Activated T-helper 1 cell treated with Interleukin-2 at 50 U/mL for 16 hours (primary cell): ENCODE measurements at places on chromosomes 6 and 20.

- no peak for DNase-seq
These were observed 156.9 kb downstream of the MAFB start for GRCh38 chr20:40532103-40532502.

DNA sequence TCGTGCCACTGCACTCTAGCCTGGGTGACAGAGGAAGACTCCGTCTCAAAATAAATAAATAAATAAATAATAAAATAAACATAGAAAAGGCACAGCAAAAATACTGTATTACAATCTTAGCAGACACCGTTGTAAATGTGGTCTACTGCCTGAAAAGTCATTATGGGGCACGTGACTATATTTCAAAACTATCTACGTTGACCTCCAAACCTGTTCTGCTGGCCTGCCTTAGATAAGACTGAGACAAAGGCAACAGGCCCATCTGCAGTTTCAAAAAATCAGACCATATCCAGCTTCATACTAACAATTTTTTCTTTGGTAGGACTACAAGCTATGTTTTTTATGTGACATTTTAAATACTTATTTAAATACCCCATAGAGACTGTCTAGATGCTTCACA is 59.1 kb downstream of the AGPAT4 start:
- DNase-seq = no peak

DNA sequence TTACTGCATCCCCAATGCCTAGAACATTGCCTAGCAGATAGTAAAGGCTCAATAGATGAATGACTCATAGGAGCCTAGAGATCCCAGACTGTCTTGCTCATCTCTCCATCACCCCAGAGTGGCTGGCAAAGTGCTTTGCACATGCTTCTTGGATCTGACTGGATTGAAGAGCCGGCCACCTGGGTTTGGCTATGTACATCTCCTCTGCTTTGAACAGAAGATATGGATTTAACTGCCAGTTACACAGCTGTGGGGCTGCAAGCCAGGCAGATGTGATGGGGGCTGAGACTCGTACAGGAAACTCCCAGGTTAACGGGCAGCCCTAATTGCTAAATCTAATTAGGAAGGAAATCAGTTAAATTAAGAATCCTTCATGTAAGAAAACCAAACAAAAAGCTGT is 28.6 kb downstream of the MYLIP start:
- DNase-seq = no peak

DNA sequence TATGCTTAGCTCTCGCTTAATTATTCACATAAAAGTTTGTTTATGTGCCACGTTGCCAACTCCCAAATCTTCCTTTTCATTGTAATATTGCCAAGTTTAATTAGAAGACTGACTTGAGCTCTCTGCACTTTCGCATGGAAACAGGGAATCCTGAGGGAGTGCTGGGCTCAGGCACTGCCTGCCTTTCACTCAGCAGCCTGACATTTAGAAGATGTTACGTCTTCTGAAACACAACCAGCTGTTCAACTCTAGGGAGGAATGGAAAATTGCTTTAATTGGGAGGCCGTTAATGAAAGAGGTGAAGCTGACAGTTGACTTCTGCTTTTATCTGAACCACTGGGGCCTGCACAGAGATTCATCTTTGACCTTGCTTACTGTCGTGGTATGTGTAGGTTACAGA is 77.4 kb upstream of the MTHFD1L start:
- DNase-seq = no peak

GRCh38 chr6:107045826-107046675 is 18.1 kb downstream of the MTRES1 start:
- no peak for DNase-seq

DNA sequence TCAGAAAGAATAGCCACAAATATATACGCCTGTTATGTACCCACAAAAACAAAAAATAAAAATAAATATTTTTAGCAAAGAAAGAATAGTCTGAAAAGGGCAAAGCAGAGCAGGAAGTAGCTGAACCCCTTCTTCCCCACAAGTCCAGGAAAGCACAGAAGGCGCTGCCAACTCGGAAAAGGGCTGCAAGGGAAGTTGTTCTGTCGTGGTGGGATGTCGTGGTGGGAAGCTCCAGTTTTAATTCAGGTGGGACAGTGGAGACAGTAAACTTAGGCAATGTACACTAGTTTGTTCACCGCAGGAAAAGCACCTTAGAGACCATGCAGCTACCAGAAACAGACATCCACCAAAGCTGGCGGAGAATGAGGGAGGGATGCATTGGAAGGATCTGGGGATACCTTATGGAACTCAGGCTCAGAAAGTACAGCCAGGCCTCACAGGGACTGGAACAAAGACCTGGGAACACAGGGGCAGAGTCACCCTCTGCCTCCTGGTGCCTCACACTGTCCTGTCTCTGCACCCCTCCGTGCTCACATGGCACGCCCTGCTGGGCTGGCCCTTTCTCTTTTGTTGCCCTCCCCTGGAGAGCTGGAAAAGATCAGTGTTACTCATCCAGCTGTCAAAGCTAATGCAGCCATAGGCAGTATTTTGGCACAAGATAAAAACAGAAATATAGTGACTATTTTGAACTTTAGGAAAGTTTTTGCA is 3.3 kb upstream of the APMAP start:
- DNase-seq = no peak

DNA sequence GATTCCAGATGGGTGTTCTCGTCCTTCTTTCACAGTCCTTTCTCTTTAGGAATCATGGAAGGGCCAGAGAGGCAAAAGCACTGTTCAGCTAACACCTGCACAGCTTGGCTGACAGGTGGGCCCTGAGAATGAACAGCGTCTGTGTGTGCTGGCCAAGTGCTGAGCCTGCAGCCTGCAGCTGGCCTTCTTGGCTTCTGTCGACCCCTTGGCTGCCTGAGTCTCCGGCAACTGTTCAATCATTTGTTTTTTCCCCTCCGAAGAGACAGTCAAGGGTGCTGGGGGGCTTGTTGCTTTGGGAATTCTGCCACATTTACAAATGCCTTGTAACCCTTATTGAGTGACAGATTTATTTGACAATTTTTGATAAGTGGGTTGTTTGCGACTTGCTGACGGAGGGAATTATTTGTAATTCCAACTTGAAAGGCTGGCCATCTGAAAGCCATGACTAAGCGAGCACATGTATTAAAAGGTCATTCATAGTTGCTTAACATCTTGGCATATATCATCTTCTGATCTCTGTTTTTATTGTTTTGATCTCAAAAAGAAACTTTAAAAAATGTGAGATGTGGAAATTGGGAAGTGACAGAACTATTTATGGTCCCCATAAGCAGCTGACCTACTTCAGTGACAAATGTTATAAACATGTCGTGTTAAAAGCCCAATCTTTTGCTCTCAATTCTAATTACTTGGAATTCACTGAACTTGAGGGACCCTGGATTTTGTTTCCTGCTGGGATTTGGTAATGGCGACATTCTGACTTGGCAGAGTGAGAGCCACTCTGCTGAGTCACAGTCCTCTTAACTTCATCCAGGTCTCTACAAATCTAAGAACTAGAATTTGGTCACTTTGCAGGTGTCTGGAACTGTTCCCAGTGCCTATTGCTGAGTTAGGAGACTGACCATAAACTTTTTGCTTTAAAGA is 41.9 kb upstream of the FERMT1 start:
- no peak for DNase-seq
